ENCODE measurements at places on chromosomes 7 and 10.
A peak's percentile ranks its signal among the peaks of the same experiment; 100 is the strongest.

DNA sequence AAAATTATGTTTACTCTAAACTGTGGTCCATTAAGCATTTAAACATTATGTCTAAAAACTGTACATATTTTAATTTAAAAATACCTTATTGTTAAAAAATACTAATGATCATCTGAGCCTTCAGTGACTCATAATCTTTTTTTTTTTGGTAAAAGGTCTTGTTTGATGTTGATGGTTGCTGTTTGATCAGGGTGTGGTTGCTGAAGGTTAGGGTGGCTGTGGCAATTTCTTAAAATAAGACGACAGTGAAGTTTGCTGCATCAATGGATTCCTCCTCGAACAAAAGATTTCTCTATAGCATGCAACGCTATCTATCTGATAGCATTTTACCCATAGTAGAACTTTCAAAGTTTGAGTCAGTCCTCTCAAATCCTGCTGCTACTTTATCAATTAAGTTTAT lies 180.0 kb upstream of the AHR start:
- DNase-seq: no peak

DNA sequence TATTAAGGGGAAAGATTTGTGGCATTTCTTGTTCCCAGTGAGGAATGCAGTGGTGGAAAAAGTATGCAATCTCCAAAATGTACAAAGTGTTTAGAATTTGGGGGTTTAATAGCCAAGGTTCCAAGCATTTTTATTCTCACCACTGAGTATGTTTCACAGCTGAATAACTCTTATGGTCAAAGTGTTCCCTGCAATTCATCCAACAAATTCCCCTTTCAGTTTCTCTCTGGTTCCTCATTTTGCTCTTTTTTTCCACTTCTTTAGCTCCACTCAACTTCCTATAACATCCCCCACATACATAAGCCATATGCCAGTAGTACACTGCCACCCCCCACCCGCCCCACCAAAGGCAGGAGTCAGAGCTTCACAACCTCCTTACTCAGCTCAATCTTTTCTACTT lies 4.6 kb downstream of the HECW1 start:
- no peak for DNase-seq

DNA sequence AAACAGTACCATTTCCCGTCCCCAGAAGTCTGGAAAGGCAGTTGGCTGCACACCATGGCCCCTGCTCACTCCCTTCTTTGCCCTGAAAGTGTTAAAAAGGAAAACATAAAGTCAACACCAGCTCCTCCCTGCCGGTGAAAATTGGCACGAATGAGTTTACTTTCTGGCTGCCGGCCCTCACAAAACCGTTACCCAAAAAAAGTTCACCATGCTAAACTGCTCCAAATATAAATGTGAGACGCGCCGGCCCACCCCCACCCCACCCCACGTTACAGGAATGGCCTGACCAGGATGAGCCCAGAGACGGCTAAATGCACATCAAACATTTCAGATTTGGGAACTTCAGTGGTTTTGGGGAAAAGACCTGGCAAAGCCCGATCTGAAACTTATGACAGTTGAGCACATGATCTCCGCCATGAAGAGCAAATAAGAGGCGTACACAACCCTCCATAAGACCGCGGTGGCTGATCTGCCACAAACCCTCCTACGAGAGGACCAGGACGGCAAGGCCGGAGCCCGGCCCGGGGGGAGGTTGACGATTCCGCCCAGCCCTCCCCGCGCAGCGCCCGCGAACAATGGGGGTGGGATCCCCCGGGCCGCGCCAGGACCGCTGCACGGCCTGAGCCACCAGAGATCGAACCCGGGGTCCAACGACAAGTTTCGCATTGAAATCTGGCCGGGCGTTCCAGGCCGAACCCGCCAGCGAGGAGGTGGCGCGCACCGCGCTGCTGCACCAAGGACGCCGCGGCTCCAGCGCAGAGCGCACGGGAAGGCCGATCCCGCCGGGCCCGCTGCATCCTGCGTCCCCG lies 952 bp downstream of the DIP2C start:
- no peak for DNase-seq

- no peak for DNase-seq
Observed at GRCh38 chr10:62614389-62615157, 189.9 kb upstream of the ADO start.

GRCh38 chr7:151110941-151111645 lies 24.8 kb downstream of the AGAP3 start:
- peak; percentile 85 for DNase-seq

DNA sequence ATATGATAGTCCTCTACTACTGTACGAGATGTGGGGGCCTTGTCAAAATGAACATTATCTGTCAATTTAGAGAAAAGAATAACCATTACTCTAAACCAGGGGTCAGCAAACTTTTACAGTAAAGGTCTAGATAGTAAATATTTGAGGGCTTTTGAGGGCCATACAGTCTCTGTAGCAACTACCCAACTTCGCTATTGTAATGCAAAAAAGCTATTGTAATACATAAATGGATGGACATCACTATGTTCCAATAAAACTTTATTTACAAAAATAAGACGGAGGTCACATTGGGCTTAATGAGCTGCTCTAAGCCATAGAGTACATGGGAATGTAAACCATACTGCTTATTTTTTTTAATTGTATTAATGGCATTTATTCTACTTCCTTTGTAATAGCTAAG lies 477.8 kb upstream of the GALNT17 start:
- DNase-seq: no peak
